Hematopoietic multipotent progenitor cell treated with erythropoietin and hydrocortisone succinate and interleukin-3 and kit ligand, for 6 days (in vitro differentiated cells): ENCODE measurements at places on chromosomes 2 and 18.

GRCh38 chr2:10236571-10237391, 65.9 kb upstream of the HPCAL1 start:
- DNase-seq: no peak

- DNase-seq: no peak
These were observed 67.3 kb upstream of the SH3RF3 start for GRCh38 chr2:109061736-109062135.

DNA sequence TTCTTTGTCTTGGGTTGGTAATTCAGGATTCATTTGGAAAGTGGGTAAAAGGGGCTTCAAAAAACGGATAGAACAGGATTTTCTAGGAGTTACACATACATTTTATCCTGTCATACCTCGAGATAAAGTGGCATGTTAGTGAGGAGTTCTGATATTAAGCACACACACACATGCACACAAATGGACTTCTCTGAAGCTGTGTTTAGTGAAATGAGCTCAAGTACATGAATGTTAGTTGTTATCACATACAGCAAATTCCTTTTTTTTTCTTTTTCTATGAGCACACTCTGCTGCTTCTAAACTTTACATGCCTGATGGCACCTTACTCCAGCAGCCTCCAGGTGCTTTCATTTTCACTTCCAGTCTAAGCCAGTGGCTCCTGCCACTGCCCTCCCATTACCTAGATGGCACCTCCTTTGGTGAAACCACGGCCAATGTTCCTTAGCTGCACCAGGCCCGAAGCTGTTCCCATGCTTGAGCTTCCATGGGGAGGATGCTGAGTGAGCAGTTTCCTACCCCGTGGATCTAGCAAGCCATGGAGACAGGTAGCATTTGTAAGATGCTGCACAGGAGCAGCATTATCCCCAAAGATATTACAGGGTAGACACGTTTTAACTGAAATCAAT, 49.7 kb downstream of the STAT1 start:
- DNase-seq: no peak

DNA sequence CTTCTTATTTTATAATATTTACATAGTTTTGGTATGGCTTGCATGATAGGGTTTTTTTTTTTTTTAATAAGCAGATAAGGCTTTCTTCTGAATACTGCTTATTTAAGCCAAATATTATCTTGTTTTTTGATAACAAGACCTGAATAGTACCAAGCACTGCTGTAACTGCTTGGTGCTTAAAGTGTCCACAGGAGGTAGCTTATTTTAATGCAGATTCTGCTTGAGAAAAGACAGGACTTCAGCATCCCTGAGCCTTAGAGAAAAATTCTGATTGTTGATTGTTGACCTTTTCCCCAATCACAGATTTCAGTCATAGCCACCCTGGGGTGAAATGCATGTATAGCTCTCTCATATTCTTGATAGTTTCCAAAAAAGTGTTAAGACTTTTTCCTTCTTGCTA, 336.4 kb downstream of the CTNNA2 start:
- DNase-seq: no peak

GRCh38 chr2:43171789-43172188, 54.6 kb downstream of the ZFP36L2 start:
- peak; percentile 90 for DNase-seq

GRCh38 chr2:237699870-237700511, 72.6 kb downstream of the LRRFIP1 start:
- DNase-seq: no peak

GRCh38 chr2:54648256-54648655, 75.2 kb upstream of the EML6 start:
- no peak for DNase-seq

GRCh38 chr2:203610558-203610957, 75.5 kb upstream of the RAPH1 start:
- no peak for DNase-seq

- DNase-seq: no peak
These were observed 93.3 kb upstream of the SPRED2 start for GRCh38 chr2:65525616-65526231.

GRCh38 chr18:36828157-36828629, 609 bp downstream of the TPGS2 start:
- DNase-seq: no peak
